GM04504 (cell line): ENCODE measurements at places on chromosomes 16 and 17.

- DNase-seq, result no peak
Measured at GRCh38 chr17:40547079-40547784, 18.0 kb downstream of the CCR7 start.

DNA sequence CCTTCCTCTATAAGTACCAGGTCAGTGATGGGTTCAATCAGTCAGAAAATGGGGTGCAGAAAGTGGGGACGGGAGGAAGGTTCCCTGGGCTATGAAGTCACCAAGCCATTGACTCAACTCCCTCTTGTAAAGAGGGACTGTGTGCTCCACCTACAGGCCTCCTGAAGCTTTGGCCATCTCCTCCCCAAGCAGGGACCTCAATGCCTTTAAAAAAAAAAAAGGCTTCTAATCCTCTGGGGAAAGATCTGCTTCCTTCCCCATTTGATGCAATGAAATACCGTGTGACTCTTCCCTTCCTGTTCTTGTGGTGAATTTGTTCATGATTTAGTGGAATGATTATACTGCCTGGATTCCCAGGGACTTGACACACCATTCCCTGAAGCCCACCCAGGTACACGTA is 30.8 kb downstream of the VWA3A start:
- no peak for DNase-seq

DNA sequence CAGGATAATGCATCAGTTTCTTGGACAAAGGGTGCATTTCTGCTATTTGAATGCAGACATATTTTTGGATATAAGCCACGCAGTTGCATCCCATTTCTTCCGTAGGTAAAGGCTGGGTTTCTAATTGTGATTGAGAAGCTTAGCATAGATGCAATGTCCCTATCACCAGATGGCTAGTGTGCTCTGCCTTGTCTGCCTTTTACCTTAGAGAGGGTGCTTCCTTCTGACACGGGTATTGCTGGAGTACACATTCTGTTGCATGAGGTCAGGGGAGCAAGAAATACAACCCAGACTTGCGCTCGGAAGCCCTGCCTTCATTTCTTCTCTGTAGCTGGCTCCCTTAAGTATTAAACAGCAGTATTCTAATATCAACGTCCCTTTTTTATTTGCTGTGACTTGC is 337.4 kb downstream of the WWOX start:
- no peak for DNase-seq

GRCh38 chr17:69743091-69743490 is 328.6 kb downstream of the MAP2K6 start:
- no peak for DNase-seq

- no peak for DNase-seq
Measured at GRCh38 chr16:28140788-28141618, 70.8 kb downstream of the XPO6 start.

DNA sequence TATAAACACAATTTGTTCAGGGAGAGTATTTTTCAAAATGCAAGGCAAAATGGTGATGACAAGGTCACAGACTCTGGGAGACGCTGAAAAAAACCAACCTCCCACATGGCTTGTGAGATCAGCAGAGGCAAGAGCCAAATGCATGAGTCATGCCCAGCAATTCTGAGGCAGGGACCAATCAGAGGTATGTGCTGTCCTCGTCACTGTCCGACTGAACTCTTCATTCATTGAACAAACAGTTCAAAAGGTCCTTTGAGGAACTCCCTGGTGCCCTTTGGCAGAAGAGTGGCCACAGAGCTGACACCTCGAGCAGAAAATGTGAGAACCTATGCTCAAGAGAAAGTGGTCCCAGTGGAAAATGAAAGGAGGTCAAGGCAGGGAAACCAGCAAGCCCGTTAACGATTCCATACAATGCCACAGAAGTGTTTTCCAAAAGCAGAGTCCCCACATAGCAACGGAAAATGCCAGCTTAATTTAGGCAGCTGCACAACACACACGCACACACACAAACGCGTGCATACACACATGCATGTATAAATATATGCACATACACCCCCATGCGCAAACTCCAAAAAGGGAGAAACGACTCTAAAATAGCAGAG is 50.9 kb downstream of the CDH11 start:
- DNase-seq, result peak; percentile 93

GRCh38 chr16:31201582-31202413 is 762 bp downstream of the PYCARD start:
- no peak for DNase-seq

DNA sequence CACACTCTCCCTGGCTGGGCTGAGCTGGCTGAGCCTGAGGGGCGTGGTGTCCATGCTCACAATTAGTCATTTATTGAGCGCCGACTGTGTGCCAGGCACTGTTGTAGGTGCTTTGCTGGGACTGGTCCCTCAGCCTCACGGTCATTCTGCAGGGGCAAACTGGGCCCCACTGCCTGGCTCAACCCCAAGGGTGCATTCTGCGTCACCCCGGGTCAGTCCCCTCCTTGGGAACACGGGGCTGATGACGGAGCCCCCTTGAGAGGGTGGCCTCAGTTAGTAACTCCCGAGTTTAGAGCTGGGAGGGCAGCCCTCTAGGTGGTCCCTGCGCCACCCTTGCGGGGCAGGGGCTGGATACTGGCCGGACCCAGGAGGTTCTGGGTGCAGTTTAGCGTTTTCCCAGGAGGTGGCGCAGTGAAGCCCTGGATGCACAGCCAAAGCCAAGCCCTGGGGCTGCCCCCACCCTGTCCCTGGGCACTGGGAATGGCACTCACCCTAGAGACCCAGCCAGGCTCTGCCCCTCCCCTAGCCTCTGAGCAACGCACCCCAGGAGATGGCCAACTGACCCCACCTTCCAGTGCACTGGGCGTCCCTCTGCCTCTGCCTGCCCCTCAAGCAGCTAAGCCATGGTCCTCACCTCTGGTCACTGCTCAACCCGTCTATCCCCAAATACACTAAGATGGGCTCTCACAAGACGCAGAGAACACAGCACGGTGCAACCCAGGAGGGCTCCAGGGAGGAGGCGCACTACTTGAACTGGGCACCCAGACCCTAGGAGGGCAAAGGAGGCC is 243.2 kb upstream of the GSE1 start:
- no peak for DNase-seq

- DNase-seq, result peak; percentile 15
Measured at GRCh38 chr17:78112518-78113471, 15.8 kb downstream of the TMC6 start.

DNA sequence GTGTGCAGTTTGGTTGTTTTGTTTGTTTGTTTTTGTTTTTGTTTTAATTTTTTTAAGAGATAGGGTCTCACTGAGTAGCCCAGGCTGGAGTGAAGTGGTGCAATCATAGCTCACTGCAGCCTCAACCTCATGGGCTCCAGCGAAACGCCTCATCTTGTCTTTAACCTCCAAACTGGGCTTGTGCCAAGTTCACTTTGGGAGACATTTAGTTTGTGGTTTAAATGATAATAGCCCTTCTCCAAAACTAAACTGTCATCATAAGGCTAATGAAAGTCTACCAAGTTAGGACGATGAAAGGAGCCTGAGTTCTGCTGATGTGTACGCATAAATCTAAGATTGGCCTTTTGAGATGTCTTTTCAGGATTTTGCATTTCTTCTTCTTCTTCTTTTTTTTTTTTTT is 6.5 kb upstream of the CARD14 start:
- no peak for DNase-seq

DNA sequence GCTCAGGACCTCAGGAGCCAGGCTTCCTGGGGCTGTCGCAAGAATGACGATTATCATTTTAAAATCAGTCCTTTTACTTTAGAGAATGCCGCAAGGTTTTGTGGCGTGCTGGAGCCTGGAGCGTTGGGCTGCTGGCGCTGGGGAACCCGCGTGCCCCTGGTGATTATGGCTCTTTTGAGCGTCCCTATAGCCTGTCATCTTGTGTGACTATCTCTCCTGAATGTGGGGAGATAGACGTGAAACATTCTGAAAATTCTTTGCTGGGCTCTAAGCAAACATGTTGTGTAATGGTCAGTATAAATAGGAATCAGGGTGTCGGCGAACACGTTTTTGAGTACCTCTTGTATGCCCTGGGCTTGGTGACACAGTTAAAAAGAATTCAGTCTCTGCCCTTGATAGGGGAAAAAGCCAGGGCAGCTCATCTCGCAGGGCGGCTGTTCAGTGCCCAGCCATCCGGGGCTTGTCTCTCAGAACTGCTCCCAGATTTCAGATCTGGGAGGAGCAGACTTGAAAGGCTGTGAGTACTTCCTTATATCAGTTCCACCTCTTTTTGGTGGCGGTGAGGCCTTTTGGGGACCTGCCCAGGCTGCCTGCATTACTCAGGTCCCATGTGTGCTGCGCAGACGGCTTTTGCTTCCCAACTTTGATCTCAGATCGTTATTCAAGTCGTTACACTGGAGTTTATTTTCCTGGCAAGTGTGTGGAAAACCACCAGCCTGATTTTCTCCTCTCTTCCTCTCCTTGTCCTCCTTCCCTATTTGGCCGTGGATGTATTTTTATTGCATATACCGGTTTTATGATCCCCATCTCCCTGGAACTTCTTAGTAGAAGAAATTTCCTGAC is 973 bp downstream of the SLC7A6 start:
- peak; percentile 64 for DNase-seq

DNA sequence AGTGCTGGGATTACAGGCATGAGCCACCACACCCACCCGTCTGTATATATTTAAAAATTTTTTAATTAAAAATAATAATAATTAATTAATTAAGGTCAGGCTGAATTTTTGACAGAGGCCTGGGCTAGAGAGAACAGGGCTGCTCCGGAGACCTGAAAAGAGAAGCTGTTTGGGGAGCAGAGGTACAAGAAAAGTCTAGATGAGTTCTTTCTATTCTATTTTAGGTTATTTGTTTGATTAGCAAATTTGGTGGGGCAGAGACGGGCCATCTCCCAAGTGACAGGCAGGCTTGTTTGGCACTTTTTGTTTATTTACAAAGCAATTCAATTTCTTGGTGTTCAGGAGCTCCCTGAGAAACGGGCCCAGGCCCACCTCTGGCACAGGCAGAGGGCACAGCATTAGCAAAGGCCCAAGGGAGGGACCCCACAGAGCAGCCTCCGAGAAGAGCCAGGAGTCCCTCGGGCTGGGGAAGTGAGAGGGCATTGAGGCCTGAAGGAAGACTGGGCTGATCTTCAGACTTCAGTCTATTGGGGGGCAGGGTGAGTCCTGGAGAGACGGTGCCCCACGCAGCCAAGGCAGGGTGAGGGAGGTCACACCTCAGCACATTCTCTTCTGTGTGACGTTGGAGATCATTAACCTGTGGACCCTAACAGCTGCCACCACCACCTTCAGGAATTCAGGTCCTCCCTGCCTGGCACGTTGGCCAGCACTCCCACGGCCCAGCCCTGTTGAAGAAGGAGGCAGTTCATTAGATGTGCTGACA is 10.8 kb upstream of the RIPOR1 start:
- DNase-seq, result no peak

GRCh38 chr16:22381392-22381791 is 7.0 kb upstream of the CDR2 start:
- DNase-seq, result no peak

GRCh38 chr17:6195123-6195522 is 124.9 kb downstream of the WSCD1 start:
- no peak for DNase-seq

DNA sequence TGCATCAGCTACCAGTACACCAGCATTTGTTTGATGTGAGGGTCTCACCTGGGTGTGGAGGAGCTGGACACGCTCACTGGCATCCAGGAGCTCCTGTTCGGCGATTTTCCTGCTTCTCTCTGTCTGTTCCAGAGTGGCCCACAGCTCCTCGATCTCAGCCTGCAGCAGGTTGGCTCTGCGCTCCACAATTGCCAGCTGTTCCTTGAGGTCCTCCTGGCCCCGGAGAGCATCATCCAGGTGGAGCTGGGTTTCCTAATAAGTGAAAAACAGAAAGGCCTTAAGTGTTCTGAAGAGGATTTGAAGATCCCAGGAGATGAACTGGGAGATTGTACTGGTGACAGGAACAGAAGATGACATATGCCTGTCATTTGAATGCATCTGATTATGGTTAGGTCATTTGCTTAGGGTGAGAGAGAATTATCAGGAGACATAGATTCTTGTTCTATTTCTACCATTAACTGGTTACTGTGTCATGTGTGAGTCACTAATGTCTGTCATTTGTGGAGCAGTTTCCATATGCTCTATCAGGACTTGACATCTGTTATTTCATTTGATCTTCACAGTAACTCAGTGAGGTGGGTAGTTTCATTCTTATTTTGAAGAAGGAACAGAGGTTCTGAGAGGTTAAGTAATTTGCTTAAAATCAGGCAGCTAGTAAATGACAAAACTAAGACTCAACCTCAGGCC is 21.5 kb upstream of the MYH13 start:
- no peak for DNase-seq

GRCh38 chr17:14332331-14332730 is 31.4 kb downstream of the HS3ST3B1 start:
- DNase-seq, result no peak

DNA sequence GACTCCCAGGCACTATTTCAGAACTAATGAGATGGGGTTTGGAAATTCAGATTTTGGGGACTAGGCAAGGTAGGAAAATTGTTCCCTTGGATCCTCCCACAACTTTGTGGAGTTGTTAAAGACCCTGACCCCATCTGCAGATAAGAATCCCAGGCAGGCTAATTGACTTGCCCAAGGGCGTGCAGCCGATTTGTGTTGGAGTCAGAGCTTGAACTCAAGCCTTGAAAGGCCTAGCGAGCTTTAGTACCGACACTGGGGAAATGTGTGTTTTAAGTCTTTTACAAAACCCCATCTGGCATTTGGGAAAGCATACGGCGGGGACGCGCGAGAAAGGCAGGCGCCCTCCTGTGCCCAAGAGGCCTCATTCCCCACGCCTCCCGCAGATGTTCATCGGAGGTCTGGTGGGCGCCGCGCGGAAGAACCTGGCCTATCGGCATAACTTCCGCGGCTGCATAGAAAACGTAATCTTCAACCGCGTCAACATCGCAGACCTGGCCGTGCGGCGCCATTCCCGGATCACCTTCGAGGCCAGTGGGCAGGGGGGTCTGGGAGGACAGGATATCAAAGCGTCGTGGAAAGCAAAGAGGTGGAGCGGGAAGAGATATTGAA is 4.3 kb downstream of the CNTNAP1 start:
- DNase-seq, result no peak

DNA sequence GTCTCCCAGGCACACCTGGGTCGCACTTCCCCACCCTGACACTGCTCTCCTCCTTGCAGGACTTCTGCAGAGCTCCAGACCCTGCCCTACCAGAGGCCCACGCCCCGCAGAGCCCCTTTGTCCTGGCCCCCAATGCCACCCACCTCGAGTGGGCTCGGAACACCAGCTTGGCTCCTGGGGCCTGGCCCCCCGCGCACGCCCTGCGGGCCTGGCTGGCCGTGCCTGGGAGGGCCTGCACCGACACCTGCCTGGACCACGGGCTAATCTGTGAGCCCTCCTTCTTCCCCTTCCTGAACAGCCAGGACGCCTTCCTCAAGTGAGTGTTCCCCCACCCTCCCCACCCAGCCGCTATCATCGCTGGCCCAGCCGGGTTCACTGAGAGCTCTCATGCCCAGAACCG is 79.6 kb downstream of the MGAT5B start:
- no peak for DNase-seq

- DNase-seq, result peak; percentile 61
Measured at GRCh38 chr17:82502207-82502606, 17.3 kb upstream of the FOXK2 start.

GRCh38 chr16:89446136-89446974 is 44.0 kb downstream of the ANKRD11 start:
- no peak for DNase-seq
